ENCODE measurements at places on chromosomes 4 and X.

DNA sequence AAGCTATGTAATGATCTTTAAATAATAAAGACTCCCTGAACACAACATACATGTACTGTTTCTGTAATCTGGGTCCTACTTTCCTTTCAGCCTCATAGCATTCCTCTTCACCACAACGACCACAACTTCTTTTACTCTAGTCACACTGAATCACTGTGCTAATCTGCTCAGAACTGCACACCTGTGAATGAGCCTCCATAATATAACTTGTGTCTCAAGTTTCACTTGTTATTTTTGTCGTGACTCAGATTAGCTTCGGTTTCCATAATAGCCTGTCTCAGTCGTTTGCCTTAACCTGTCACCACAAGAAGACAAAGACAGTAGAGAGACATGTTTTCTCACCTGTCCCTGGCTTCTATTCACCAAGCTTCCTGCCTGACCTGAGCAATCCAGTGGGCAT is 61.8 kb downstream of the MAGED1 start:
- DNase-seq, result no peak

DNA sequence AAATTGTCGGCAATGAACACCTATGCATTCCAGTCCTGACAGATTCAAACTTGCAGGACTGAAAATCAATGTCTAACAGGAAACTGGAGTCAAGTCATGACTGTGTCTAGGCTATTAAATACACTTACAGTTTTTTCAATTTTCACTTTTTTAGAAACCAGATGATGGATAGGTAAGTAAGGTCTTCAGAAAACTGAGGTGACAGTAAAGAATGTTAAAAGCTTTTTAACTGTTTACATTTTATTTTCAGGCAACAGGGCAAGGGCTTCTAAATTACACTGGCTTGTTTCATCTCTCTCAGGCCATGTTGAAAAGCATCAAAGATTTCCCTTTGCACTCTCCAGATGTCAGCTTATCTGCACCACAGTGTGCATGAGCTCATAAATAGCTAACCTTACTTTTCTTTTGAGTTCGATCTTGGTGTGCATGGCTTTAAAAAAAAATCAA is 65.2 kb downstream of the SEC24D start:
- no peak for DNase-seq

DNA sequence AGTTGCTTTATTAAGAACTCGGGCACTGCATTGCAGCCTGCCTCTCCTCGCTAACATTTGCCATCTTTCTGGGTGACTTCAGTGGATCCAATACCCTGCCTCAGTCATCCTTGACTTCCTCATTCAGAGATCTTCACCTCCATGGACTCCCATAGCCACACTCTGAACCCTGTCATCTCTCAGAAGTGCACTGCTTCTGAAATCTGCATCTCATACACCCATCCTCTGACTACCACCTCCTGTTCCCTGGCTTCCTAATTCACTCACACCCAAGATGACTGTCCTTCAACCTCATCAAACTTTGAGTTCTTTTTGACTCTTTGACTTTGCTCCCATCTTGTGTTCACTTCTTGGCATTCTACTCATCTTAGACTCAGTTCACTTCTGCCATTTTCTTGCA is 25.3 kb upstream of the CYBB start:
- no peak for DNase-seq

- no peak for DNase-seq
Observed at GRCh38 chr4:2166253-2166652, 75.7 kb downstream of the HAUS3 start.

DNA sequence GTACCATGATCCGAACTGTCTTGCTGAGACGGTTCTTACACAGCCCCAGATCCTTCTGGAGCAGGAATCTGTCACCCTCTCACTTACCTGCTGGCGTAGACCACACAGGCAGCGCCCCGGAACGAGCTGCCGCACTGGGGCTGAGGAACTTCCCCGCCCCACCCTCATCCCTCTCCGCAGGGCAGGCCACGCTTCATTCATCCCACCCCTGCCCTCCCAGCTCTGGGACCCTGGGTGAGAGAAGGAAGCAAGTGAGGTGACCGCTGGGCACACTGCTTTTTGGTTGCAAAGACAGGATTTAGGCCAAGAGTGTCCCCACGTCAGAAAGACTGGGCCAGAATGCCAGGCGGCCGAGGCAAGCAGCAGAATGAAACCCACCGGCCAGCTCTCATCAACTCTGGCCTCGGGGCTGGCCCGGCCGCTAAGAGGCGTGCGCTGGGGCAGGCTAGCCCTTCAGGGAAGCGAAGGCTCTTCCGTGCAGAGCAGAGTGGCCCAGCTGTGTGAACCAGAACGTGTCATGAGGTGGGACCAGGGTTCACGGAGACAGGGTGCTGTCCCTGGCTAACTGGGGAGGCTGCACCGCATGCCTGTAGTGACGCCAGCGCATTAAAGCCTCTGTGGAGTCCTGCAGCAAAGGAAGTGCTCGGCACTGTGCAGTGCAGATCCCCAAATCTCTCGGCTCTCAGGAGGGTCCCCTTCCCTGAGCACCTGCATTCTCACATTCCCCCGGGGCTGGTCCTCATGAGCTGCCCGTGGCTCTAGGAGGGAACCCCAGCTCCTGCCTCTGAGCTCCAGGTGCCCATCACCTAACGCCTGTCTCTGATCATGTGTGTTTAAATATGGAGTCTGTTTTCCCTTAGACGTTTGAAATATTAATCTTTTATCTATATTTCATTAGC is 6.4 kb downstream of the LRPAP1 start:
- DNase-seq, result no peak

DNA sequence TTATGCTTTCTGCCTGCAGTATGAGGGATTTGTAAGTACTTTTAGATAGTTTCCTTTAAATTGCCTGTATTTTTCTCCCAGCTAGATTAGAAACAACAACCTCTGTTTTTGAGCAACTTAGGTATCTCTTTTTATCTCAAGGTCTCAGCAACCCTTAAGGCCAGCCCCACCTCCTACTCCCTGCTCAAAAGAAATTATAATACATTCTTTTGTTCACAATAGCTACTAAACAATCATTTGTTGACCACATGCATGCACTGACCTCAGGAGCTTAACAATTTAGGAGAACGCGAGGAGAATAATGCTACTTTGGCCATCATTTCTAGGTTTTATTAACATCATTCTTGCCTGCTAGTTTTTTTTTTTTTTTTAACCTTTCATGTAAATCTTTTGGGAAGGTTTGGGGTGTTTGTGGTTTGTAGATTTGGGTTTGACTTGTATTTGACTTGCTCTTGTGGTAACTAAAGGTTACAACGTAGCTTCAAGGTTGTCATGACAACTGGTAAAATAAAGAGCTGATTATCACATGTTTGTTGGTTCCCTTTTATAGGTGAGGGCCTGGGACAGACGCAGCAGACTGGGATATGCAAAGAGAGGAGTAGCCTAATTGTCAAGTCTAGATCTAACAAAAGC is 145.4 kb upstream of the PLAC1 start:
- no peak for DNase-seq
